ENCODE measurements at places on chromosomes 2 and 18.

GRCh38 chr18:69353023-69353422 is 47.7 kb upstream of the DOK6 start:
- DNase-seq, result no peak

GRCh38 chr18:37769826-37770225 is 204.2 kb upstream of the CELF4 start:
- no peak for DNase-seq

DNA sequence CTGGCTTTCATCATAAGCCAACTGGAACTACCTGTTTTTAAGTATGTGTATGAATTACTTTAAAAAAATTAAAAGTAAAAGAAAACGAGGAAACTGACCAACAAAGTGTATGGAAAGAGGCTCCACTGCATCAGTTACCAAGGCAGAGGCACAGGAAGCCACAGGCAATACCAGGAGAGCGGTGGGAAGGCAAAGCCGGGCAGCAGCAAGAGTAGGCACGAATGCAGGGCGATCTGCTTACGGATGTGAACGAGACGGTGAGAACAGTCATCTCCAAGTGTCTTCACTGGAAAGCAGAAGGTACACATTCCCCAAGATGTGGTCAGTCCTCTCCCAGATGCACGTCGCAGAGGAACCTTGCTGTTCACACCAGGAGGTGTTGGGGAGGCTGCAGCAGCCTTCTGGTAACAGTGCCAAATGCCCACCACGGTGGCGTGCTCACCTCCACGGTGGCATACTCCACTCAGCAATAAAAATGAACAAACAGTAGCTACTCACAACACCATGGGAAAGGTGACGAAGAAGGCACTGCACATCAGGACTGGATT is 43.1 kb downstream of the HS6ST1 start:
- peak; percentile 18 for DNase-seq

GRCh38 chr2:216031960-216032689 is 18.8 kb upstream of the MREG start:
- DNase-seq, result no peak

- DNase-seq, result no peak
Measured at GRCh38 chr2:14189929-14190328, 442.6 kb upstream of the LRATD1 start.

- DNase-seq, result no peak
Measured at GRCh38 chr2:69848186-69848790, 18.8 kb downstream of the GMCL1 start.

- DNase-seq, result peak; percentile 61
Measured at GRCh38 chr2:232897598-232898408, 27.7 kb downstream of the SNORC start.

- no peak for DNase-seq
Measured at GRCh38 chr2:184637781-184638180, 39.5 kb downstream of the ZNF804A start.

- DNase-seq, result no peak
Measured at GRCh38 chr18:76875390-76876325, 53.3 kb downstream of the ZNF236 start.

- no peak for DNase-seq
Measured at GRCh38 chr2:16126517-16127275, 186.3 kb downstream of the MYCN start.

DNA sequence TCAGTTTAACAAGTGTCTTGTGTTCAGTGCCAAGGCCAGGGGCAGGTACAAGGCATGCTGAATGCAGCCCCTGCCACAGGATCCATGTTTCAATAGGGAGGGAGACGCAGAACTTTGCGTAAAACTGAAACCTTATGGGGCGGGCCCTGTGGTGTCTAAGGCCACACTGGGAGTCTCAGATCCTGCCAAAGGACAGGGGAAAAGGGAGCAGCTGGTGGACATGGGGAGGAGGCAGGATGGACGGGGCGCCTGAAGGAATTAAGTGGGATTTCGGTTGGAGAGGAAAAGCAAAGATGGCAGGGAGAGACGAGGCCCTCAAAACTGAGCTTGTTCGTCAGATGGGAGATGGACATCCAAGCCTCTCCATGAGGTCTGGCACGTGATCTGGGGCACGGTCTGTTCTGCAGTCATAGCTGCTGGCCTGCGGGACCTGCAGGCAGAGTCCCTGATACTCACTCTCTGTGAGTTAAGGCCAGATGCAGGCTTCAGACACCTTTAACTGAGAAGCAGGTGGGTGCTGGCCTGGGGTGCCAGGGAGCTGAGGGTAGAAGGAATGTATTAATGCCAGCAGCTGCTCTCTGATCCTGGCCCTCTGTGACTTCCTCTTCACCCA is 48.8 kb downstream of the TCF7L1 start:
- no peak for DNase-seq

DNA sequence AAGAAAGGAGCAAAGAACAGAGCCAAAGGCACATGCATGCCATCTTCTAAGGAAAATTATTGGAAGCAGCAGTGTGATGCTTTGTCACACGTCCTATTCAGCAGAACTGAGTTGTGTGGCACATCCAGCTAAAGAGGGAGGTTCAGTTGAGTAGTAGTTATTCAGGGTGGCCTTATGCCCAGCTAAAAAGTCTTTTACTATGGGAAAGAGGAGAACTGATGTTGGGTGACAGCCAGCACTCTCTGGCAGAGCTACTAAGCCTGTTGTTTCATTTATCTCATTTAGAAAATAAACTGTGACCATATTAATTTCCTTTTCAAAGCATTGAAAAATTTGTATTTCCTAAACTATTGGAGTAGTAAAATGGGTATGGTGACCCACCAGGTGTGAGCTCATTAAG is 18.5 kb downstream of the ITGA6 start:
- DNase-seq, result no peak

DNA sequence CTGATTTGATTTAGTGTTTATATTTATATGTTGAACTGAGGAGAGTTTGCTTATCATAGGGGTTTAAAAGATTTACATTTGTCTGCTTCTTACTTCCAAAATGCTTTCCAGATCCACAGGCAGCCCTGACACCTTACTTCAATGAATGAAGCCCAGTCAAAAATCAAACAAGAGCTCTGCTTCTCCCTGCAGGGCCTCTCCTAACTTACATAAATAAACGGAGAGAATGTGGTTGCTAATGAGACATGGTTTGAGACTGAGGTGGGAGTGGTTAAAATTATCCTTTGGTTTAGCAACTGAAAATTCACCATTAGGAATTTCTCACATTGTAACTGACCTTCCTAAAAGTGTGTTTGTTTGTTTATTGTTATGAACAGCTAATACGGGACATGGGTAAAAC is 612.3 kb upstream of the FANCL start:
- no peak for DNase-seq

DNA sequence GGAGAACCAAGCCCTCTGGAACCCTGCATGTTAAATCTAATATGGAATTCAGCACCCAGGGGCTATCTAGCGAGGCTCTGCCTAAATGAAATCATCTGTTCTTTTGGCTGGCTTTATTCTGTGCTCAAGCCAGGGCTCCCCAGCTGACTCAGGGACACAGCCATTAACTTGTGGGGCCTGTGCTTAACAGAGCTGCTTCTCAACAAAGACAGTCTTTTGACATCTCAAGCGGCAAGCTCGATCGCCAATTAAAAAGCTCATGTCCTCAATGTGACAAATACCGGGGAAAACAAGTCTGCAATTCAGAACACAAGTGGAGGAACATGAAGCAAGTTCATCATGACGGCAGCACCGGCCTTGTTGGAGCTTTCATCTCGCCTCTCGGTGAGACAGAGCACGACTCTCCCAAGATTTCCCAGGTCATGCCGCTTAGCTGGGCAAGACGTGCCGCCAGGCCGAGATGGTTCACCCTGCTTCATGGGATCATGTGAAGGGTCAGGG is 64.9 kb downstream of the KLHL29 start:
- no peak for DNase-seq

- DNase-seq, result no peak
Measured at GRCh38 chr2:49032126-49032525, 122.2 kb downstream of the FSHR start.

GRCh38 chr2:172350839-172351479 is 76.4 kb upstream of the ITGA6 start:
- no peak for DNase-seq

GRCh38 chr18:29164020-29164706 is 987.2 kb upstream of the CDH2 start:
- DNase-seq, result no peak

GRCh38 chr2:112339986-112340385 is 64.6 kb downstream of the ZC3H6 start:
- DNase-seq, result no peak

GRCh38 chr2:8544171-8544785 is 137.6 kb upstream of the ID2 start:
- DNase-seq, result no peak

DNA sequence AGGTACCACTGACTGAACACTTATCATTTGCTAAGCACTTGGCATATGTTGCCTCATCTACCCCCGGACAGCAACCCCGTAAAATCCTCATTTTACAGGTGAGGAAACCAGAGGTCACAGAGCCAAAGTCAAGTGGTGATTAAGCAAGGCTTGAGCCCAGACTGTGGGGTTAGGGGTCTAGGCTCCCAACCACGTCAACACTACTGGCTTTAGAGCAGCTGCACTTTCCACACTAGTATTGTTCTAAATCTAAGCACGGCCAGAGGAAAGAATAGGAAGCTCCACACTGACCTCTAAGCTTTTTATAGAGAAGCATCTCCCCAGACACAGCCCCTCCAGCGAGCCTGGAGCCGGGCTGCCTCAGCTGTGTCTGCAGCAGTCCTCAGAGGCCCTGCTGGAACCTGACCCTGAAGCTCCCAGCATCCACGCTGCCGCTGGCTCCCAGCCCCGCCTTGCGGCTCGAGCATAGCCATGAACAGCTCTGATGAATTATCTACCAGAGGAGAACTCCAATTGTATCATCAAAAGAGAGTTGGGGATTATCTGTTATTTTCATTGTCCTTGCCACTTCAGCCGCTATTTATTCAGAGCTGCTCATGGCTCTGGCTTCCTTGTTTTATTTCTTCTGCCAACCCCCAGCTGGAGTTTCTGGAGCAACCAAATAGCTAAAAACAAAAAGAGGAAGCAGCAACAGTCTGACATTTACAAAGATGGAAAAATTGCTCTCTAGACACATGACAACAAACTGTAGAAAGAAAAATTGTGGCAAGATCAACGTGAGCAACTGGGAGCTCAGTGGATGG is 62.2 kb upstream of the RTN4 start:
- no peak for DNase-seq

DNA sequence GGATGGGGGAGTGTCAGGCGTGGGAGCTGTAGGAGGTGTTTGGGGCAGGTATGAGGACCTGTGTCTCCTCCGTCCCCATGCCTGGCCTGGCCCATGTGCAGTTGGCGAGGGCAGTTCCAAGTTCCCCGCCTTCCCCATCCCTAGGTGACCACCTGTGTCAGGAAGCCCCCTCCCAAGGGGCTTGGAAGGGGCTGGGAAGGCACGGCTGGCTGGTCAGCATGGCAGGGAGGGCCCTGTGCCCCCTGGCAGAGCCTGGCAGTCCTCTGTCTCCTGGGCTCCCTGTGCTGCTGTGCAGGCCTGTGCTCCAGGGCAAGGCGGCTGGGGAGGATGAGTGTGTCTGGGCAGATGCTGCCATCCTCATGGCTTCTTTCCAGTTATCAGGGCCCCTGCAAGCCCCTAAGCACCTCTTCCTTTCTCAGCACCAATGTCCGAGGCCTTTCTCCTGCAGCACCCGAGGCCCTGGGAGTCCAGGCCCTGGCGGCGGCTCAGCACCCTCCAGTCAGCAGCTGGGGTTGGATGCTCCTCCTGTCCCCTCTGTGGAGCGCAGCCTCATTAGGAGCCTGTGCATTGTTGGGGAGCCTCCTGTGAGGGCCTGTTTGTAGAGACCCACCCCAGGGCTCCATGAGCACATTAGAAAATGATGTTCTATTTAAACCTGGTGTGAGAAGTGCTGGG is 101.7 kb downstream of the FAM210A start:
- DNase-seq, result no peak

DNA sequence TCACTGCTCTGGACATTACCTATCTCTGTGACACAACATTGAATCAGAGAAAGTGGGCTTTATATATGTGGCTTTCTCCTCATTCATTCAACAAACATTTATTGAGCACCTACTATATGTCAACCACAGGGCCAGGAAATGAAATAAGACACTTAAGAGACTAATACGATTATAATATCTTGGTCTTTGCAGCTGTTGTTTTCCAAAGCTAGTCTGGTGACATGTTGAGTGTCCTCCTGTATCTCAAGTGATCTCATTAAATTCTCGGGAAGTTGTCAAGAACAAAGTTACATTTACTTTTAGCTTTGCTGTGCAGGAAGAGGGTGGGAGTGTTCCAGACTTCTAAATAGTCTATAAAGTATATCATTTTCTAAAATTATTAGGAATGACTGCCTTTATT is 164.6 kb upstream of the SP5 start:
- DNase-seq, result no peak

GRCh38 chr2:235463893-235464292 is 29.9 kb upstream of the AGAP1 start:
- no peak for DNase-seq

DNA sequence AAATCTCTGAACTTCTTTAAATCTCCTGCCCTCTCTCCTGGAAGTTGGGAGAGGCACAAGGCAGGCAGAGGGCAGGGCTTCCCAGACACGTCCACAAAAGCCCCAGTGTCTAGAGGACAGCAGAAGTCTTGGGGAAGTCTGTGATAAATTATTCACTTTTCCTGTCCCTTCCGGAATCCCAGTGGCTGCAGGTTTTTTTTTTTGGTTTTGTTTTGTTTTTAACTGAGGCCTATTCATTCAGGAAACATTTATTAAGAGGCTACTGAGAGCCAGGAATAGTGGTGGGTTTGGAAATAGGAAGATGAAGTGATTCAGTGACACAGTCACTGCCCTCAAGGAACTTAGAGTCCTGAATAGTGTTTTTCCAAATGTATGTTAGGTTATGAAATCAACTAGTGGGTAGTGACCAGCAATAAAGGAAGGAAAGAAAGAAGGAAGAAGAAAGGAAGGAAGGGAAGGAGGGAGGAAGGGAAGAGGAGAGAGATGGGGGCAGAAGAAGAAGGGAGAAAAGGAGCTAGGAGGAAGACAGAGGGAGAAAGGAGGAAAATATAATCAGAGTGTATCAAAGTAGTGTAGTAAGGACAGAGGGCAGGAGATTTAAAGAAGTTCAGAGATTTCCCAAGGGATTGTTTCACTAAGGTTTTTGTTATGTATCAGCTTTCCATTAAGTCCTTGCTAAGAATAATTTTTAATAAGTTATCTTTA is 98.9 kb upstream of the ZFP36L2 start:
- no peak for DNase-seq

- no peak for DNase-seq
Measured at GRCh38 chr2:44674473-44675284, 266.8 kb upstream of the SIX3 start.

DNA sequence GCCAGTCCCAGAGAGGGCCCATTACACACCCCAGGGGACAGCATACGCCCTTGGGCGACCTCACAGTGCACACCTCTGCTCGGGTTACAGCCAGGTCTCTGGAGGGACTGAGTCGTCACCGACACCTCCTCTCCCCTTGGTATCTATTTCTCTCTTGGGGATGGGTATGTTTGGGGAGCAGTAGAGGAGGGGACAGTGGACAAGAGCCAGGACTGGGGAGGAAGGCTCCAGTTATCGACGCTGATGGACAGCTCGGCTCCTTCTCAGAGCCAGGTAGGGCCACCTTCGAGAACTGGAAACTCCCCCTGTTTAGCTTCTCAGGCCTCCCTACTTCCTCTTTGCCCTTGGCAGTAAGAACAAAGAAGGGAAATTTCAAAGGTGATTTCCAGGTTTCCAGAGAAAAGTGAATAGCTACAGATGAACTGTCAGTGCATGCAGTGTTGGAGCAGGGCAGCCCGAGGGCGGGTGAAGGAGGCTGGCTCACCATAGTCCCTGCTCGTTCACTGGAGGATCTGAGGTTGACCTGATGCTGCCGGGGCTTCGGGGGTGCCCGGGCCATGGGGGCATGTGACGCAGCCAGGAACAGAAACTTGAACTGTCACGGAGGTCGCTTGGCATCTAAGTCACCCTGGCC is 4.4 kb upstream of the SEMA4C start:
- DNase-seq, result no peak

All from activated T-cell treated with anti-CD3 and anti-CD28 coated beads, Interleukin-2, amount 50 U/mL, for 24 hours (primary cell).